ENCODE measurements at places on chromosomes 5 and 9. TPM values are rescaled to one million over a fixed set of nuclear protein-coding genes. Genes with fewer than 3 reads are reported as not detected.

PCA3 gene
- not detected for polyA plus RNA-seq

FNIP1 gene
- 5.3 TPM for polyA plus RNA-seq

GRCh38 chr5:138460032-138460693, 5.1 kb upstream of the EGR1 start:
- no peak for DNase-seq

- no peak for DNase-seq
These were observed 18.6 kb downstream of the JAKMIP2 start for GRCh38 chr5:147763791-147764525.
